Stimulated activated CD8-positive, alpha-beta memory T cell treated with anti-CD3 and anti-CD28 coated beads, Interleukin-2, amount 100 ng/mL, for 48 hours (primary cell): ENCODE measurements at places on chromosomes 16 and 17.

GRCh38 chr17:13952009-13952750, 117.1 kb upstream of the COX10 start:
- DNase-seq, result no peak

DNA sequence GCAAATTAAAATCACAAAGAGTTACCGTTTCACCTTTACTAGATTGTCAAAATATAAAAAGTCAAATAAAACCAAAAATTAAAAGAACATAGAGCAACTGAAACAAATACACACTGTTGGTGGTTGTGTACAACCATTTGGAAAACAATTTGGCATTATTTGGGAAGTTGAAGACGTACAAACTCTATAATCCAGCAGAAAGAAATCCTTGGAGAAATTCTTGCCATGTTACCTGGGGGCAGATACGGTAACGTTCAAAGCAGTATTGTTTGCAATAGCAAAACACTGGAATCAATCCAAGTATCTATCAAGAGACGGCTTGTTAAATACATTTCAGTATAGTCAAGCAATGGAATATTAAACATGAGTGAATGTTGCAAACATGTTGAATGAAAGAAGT, 56.7 kb downstream of the TBX4 start:
- DNase-seq, result no peak

GRCh38 chr17:10327640-10328039, 45.2 kb downstream of the MYH13 start:
- DNase-seq, result peak; percentile 76

- DNase-seq, result no peak
Observed at GRCh38 chr16:67764158-67764667, 42.1 kb downstream of the RANBP10 start.

GRCh38 chr17:17570140-17570797, 21.2 kb downstream of the PEMT start:
- DNase-seq, result no peak

GRCh38 chr16:17452922-17453321, 17.8 kb downstream of the XYLT1 start:
- no peak for DNase-seq

GRCh38 chr17:17279316-17279715, 1.7 kb downstream of the COPS3 start:
- no peak for DNase-seq

- DNase-seq, result no peak
Observed at GRCh38 chr17:9346296-9346926, 229.2 kb downstream of the STX8 start.

DNA sequence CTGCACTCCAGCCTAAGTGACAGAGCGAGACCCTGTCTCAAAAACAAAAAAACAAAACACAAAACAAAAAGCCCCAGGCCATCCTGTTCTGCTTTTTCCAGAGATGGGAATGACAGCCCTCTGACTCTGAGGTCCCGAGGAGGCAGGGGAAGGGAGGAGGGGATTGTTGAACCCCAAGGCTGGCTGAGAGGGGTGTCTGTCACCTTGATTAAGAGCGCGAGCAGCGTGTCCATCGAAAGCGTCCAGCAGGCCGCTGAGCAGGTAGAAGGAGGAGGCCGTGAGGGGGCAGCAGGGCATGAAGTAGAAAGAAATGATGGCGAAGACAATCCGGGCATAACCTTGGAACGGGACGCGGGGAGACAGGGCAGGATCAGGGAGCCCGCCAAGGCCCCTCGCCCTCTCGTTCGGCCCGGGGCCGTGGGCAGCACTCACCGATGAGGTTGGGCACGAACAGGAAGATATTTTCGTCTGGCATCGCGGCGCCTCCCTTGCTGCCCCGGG, 593 bp downstream of the CDIPT start:
- no peak for DNase-seq

GRCh38 chr16:9549487-9549886, 458.0 kb downstream of the HAPSTR1 start:
- DNase-seq, result no peak

DNA sequence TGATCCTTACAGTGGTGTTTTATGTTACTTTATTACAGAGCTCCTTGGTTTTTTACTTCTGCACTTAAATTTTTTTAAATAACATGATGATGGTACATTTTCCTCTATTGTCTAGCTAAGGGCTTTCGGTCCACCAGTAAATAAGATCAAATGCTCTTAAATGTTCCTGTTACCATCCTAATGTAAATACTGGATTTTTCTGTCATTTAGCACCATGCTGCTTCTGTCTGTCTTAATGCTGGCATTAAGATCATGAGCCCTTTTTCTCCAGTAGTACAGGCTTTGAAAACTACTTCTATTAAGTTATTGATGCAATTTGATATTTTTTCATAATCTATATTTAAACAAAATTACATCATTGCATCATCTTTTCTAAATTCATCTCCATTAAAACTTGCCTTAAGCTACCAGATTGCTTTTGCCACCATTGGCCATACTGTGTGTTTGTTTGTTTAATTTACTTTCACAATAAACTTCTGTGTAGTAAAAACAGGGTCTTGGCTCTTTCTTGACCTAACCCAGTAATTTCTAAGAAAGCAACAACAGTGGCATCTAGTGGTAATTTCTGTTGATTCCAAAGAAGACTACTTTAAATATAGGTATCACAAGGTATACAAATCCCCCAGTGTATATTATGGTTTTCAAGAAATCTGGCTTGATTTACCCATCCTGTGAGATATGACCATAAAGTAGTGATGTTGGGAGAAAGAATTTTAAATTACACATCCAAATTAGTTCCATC, 9.0 kb upstream of the PHAF1 start:
- no peak for DNase-seq

GRCh38 chr17:77366558-77367245, 225.9 kb downstream of the SEC14L1 start:
- DNase-seq, result no peak
